ENCODE measurements at places on chromosomes 4 and X.

DNA sequence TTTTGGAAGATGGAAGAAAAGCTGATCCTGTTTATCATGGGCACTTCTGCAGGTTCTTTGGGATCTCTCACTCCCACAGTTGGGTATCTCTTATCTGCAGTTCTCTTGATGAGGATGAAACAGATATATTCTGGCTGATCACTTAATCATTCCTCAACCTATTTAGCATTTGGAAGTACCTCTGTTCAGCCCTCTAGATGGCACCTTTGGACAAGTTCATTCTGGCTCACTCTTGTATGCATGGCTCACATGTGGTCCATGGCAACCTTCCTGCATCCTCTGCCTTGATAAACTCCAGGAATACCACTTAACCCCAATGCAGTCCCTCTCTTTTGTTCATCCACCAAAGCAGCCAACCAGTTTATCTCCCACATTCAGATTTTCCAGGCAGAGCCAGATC, 74.2 kb downstream of the SMARCA5 start:
- H3K27me3 ChIP-seq = no peaks in the 10 kb centered on the region
- H3K36me3 ChIP-seq = no peaks in the 10 kb centered on the region
- no peak for DNase-seq
- H3K27ac ChIP-seq = no peak overlapping the region
- H3K4me1 ChIP-seq = no peaks in the 10 kb centered on the region
- H3K4me3 ChIP-seq = no peak overlapping the region

GRCh38 chr4:137949746-137950145, 292.4 kb downstream of the SLC7A11 start:
- no peak overlapping the region for H3K27ac ChIP-seq
- no peaks in the 10 kb centered on the region for H3K4me1 ChIP-seq
- H3K36me3 ChIP-seq = no peaks in the 10 kb centered on the region

DNA sequence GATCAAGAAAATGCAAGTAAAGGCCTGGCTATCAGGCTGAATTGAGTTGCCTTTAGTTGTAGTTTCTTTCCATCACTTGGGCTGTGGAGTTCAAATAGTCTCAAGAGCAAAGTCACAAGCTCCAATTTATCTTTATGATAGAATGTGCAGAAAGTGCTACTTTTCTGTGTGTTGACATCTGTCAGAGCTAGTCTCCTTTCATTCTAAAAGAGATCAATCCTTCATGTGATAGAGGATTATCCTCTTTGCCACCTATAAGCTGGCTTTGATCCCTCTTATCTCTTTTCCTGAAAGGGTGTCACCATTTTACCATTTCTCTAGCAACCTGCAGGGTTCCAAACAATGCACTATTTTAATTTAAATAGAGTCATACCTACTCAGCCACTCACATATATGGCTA, 224.9 kb downstream of the TEX13A start:
- H3K27me3 ChIP-seq = no peaks in the 10 kb centered on the region
- no peaks in the 10 kb centered on the region for H3K4me1 ChIP-seq
- no peak for DNase-seq
- H3K36me3 ChIP-seq = no peaks in the 10 kb centered on the region
- no peak overlapping the region for H3K27ac ChIP-seq
- no peak overlapping the region for H3K4me3 ChIP-seq

DNA sequence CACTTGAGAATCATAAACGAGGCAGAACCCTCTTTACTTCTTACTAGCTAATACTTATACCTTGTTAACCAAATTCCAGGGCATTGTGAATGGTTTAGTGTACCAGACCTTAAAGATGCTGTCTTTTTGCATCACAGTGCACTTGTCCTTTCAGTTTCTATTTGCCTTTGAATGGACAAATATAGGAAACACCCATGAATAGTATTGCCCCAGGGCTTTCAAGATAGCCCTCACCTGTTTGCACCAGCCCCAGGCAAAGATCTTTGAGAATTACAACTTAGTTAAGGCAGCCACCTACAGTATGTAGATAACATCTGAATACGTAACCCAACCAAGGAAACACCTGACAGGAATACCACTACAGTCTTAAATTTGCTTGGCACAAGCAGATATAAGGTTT, 60.8 kb upstream of the CT45A1 start:
- no peak overlapping the region for H3K4me3 ChIP-seq
- no peak for DNase-seq
- no peaks in the 10 kb centered on the region for H3K4me1 ChIP-seq
- no peaks in the 10 kb centered on the region for H3K27me3 ChIP-seq
- H3K27ac ChIP-seq = no peak overlapping the region
- no peaks in the 10 kb centered on the region for H3K36me3 ChIP-seq

- H3K27me3 ChIP-seq = no peaks in the 10 kb centered on the region
- peak overlapping the region; percentile 19 for H3K27ac ChIP-seq
- no peak overlapping the region for H3K4me3 ChIP-seq
- H3K4me1 ChIP-seq = peaks cover 55% of the 10 kb centered on the region
These were observed 358.3 kb upstream of the BOD1L1 start for GRCh38 chr4:13985837-13986236.

DNA sequence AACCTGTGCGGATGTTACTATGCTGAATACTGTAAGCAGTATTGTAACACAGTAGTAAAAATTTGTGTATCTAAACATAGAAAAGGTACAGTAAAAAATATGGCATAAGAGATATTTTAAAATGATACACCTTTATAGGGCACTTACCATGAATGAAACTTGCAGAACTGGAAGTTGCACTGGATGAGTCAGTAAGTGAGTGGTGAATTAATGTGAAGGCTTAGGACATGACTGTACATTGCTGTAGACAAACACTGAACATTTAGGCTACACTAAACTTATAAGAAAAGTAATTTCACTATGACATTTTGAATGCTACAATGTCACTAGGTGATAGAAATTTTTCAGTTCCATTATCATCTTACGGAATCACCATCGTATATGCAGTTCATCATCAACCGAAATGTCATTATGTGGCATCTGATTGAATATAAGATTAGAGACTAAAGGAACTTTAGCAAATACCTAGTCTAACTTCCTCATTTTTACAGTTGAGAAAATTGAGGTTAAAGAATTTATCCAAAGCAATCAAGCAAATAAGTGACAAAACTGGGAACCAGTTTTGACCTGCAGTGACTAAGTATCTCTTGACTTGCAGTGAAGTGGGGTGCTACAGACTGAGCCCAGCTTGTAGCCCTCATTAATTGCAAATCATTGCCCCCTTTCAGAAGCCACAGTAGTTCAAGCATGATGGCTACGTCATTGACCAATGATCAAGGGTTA, 55.3 kb downstream of the EGF start:
- no peak overlapping the region for H3K27ac ChIP-seq
- DNase-seq = no peak
- no peaks in the 10 kb centered on the region for H3K4me1 ChIP-seq
- H3K36me3 ChIP-seq = no peaks in the 10 kb centered on the region
- H3K4me3 ChIP-seq = no peak overlapping the region

Data from adrenal gland (tissue), 19 donors.